WTC11 (cell line): ENCODE measurements at places on chromosomes 6 and 20.

DNA sequence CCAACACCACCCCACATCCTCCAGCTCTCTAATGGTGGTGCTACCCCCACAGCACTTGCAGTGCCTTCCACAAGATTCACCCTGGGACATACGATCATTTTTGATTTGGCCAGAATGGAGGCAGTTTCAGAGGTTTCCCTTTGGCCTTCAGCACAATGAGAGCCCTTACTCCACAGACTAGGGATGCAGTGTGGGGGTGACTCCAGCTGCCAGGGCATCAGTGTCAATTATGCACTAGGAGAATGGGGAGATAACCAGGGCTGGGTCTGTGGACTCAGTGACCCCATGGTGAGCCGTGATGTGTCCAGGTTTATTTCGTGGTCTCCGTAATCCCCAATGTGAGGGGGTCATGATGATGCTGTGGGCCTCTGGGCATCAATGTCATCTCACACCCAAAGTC is 31.5 kb upstream of the MICB start:
- no peak for DNase-seq
- no peak overlapping the region for H3K4me3 ChIP-seq
- peaks cover 10% of the 10 kb centered on the region for H3K4me1 ChIP-seq
- H3K36me3 ChIP-seq: no peaks in the 10 kb centered on the region
- H3K27me3 ChIP-seq: peaks cover 44% of the 10 kb centered on the region
- no peak overlapping the region for H3K27ac ChIP-seq

GRCh38 chr20:47189060-47189459 is 167.4 kb downstream of the ZMYND8 start:
- H3K27ac ChIP-seq: no peak overlapping the region
- DNase-seq: no peak
- H3K36me3 ChIP-seq: no peaks in the 10 kb centered on the region
- H3K27me3 ChIP-seq: no peaks in the 10 kb centered on the region

- H3K27me3 ChIP-seq: no peaks in the 10 kb centered on the region
- no peak for DNase-seq
- no peak overlapping the region for H3K4me3 ChIP-seq
- H3K27ac ChIP-seq: no peak overlapping the region
Measured at GRCh38 chr6:158754738-158755137, 64.4 kb downstream of the EZR start.

DNA sequence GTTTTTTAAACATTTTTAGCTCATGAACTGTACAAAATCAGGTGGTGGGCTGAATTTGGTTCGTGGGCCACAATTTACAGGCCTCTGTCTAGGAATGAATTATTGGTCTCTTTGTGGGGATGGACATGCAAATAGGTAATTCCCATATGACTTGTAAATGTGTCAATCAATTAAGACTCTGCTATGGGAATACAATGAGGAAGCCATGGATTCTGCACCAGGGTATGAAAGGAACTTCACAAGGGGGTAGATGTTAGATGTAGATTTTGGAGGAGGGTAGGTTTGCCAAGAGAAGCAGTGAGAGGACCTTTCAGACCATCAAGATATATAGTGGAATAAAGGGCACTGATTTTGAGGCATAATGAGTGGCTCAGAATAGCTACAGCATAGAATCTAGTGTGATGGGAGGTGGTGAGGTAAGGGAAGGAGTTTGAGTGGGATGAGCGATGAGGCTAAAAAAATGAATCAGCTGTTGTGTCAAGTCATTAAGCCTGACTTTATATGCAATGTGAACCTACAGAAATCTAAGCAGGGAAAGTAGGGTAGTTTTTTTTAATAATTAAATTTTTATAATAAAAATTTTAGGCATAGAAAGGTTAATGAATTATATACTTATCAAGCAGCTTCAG is 32.6 kb upstream of the RNF182 start:
- H3K4me3 ChIP-seq: no peak overlapping the region
- H3K27ac ChIP-seq: no peak overlapping the region
- H3K36me3 ChIP-seq: no peaks in the 10 kb centered on the region
- no peaks in the 10 kb centered on the region for H3K27me3 ChIP-seq

DNA sequence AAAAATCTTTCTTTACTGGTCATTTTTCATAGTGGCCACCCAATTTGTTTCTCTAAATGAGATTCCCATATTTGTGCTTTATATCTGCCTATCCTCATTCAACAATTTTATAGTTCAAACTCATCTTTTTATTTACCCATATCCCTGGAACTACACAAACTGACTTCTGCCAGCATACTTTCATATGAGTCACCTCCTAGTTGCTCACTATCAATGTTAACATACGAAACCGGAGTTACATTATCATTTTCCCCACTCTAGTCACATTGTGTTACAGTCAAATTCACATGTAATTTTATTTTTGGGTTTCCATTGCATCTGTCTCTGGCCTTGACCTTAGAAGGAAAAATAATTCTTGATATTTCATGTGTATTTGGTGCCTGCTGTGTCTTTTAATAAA is 499.4 kb downstream of the MAFB start:
- H3K4me1 ChIP-seq: no peaks in the 10 kb centered on the region
- H3K27ac ChIP-seq: no peak overlapping the region
- H3K27me3 ChIP-seq: no peaks in the 10 kb centered on the region

GRCh38 chr6:135686784-135687301 is 164.7 kb upstream of the PDE7B start:
- no peaks in the 10 kb centered on the region; the same call in 1 of the 2 replicates for H3K27me3 ChIP-seq
- H3K27ac ChIP-seq: no peak overlapping the region
- no peak for DNase-seq
- no peaks in the 10 kb centered on the region for H3K4me1 ChIP-seq
- H3K36me3 ChIP-seq: no peaks in the 10 kb centered on the region

DNA sequence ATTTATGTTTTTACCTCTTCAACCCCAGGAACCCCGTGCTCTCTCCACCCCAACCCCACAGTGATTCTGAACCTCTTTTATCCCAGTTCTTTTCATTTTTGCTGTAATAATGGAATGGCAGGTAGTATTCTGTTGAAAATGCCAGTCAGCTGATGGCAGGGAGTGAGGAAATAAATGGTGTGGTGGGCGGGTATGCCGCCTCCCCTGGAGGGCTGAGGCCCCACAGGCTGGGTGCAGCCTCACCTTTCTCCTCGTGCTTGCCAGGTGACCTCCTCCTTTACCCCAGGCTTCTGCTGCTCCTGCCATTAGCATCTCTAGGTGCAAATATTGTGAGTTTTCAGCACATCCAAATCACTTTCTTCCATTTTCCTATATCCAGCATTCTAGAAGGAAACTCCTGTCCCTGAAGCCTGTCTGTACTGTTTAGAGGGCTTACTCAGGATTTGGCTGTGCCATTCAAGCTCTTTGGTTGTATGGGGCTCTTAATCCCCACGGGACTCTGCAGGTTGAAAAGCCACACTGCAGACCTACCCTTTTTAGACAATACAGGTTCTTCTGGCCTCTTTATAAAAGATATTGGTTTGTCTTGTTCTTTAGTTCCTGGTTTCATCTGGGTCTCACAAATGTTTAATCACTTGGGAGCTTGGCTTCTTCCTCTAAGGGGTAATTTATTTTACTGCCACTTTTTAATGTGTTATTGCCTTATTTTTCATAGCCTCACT is 201.8 kb downstream of the JARID2 start:
- no peak overlapping the region for H3K27ac ChIP-seq
- H3K4me3 ChIP-seq: no peak overlapping the region
- no peaks in the 10 kb centered on the region for H3K27me3 ChIP-seq
- DNase-seq: no peak

- no peak overlapping the region for H3K27ac ChIP-seq
- no peak for DNase-seq
- H3K27me3 ChIP-seq: no peaks in the 10 kb centered on the region
- H3K36me3 ChIP-seq: peaks cover 2% of the 10 kb centered on the region; the same call in 1 of the 2 replicates
- H3K4me3 ChIP-seq: no peak overlapping the region
Measured at GRCh38 chr20:40486297-40486696, 202.7 kb downstream of the MAFB start.
